Hematopoietic multipotent progenitor cell (in vitro differentiated cells): ENCODE measurements at places on chromosomes 1 and 21.

GRCh38 chr1:150271291-150271959 is 1.2 kb upstream of the C1orf54 start:
- no peak for DNase-seq

- DNase-seq = no peak
Measured at GRCh38 chr1:29961293-29962059, 725.2 kb downstream of the PTPRU start.

- DNase-seq = no peak
Measured at GRCh38 chr1:201022820-201023516, 546 bp downstream of the KIF21B start.

DNA sequence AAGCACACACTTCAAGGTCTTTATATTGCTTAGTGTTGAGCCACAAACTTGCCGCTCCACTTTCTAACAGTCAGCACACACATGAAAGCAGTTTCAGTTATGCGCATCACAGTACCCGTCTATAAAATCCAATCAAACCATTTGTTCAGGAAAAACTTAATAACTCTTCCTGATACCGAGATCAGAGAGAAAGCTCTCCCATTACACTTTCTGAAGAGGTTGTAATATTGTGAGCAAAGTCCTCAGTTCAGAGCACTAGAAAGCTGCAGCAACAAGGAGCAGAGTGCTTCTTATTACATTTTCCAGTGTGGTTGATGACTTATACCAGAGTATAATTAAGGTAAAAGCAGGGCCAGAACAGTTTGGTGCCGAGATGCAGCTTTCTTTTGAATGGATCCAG is 102.8 kb upstream of the F3 start:
- DNase-seq = no peak

GRCh38 chr1:23930861-23931490 is 17.8 kb upstream of the CNR2 start:
- no peak for DNase-seq

- DNase-seq = no peak
Measured at GRCh38 chr1:53729456-53730223, 9.3 kb downstream of the GLIS1 start.

DNA sequence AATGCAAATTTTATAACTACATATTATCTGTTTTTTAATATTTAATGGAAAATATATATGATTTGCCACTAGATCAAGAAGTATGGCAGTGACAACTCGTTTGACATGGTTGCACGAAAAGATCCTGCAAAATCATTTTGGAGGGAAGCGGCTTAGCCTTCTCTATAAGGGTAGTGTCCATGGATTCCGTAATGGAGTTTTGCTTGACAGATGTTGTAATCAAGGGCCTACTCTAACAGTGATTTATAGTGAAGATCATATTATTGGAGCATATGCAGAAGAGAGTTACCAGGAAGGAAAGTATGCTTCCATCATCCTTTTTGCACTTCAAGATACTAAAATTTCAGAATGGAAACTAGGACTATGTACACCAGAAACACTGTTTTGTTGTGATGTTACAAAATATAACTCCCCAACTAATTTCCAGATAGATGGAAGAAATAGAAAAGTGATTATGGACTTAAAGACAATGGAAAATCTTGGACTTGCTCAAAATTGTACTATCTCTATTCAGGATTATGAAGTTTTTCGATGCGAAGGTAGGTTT is 556 bp downstream of the IFI44 start:
- no peak for DNase-seq

GRCh38 chr1:1235016-1235744 is 3.1 kb downstream of the B3GALT6 start:
- no peak for DNase-seq

DNA sequence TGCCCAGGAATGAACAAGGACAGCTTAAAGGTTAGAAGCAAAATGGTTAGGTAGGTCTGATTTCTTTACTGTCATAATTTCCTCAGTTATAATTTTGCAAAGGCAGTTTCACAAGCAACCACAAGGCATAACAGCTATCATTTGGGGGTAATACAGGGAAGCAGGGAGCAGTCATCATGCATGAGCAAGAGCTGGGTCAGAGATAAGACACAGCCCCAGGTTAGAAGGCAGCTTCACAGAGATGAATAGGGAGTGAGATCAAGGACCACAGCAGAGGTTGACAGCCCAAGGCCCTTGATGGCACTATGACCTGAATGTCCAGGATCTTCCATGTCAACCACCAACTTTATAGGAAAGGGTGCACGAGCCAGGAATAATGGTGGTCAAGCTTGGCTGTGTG is 9.0 kb upstream of the CSRP1 start:
- no peak for DNase-seq
